Putamen (tissue), 1 donor: ENCODE measurements at places on chromosomes 6 and 20.

GRCh38 chr6:134253681-134254080 is 64.2 kb downstream of the SGK1 start:
- DNase-seq: no peak

DNA sequence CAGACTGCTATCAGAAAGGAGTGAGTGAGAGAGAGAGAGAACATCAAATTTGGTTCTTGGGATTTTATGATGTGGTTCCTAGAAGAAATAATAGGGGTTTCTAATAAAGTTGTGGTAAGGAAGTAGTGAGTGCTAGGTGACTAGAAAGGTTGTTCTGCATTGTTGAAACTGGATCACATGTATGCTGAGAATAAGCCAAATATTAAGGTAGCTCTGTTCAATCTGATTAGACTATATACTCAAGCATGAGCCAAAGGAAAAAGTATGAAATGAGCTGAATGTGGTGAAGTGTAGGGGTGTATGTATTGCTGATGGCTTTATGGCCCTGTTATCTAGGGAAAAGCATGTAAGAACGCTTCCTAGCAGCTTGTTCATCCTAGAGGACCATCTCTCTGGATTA is 63.0 kb upstream of the IMPG1 start:
- DNase-seq: no peak

DNA sequence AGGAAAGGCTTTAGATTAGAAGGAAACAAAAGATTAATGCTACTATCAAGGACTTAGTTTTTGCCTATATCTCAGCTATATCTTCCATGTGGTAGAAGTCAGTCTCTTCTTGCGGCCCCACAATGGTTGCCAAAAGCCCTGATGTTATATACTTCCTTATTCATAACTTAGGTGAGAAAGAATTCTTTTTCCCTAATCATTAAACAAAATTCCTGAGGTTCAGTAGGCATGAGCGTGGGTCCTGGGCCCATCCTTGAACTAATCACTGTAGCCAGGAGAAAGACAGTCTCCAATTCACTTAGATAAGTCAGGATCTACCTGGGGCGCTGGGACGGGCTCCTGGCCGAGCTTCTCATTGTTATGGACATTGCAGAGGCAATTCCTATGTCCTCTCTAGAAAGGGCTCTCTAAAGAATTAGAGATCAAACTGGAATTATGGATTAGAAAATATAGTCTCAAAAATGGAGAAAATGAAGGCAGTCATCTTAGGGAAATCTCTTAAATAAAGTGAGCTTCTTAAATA is 134.3 kb downstream of the KIF6 start:
- DNase-seq: no peak

- DNase-seq: no peak
Measured at GRCh38 chr20:19508449-19508848, 249.6 kb upstream of the RIN2 start.

DNA sequence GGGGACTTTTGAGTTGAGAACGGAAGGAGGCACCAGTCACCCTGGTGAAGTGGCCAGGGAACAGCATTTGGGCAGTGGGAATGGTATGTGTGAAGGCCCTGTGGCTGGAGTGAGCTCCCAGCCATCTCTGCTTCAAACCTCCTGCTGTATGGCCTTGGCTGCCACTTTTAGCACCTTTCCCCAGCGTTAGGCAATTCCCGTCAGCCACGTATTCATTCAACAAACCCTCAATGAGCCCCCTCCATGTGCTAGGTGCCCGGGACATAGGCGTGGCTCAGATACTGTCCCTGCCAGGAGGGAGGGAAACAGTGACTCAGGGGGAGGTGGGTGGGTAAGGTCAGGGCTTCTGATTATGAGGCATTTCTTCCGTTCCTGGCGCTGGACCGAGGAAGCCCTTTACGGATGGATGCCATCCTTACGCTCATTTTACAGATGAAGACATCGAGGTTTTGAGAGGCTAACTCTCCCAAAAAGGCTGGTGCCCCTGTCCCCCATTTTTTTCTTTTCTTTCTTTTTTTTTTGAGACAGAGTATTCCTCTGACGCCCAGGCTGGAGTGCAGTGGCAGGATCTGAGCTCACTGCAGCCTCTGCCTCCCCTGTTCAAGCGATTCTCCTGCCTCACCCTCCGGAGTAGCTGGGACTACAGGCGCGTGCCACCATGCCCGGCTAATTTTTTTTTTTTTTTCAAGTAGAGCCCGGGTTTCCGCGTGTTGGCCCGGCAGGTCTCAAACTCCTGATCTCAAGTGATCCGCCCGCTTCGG is 37.5 kb downstream of the SRC start:
- DNase-seq: no peak

DNA sequence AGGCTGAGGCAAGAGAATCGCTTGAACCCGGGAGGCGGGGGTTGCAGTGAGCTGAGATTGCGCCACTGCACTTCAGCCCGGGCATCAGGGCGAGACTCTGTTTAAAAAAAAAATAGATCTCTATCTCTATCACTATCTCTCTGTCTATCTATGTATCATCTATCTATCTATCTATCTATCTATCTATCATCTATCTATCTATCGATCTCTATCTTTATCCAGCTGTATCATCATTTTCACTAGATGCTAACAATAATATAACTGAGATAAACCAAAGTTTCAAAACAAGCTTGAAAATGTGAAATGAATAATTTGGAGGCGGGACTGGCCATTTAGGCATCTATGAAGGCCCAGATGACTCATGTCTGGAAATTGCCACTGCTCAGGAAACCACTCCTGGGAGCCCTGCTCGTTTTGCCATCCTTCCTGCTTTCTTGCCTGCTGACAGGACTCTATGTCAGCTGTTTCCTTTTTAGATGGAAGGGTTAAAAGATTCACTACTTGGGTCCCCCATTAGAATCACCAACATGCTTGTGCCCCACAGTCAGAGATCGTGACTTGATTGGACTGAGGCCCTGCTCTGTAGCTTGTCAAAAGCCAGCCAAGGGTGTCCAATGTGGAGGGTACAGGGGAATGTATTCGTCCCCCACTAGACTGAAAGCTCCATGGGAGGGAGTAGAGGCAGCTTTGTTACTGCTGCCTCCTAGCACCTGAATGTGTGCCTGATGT is 61.7 kb downstream of the UTRN start:
- no peak for DNase-seq

DNA sequence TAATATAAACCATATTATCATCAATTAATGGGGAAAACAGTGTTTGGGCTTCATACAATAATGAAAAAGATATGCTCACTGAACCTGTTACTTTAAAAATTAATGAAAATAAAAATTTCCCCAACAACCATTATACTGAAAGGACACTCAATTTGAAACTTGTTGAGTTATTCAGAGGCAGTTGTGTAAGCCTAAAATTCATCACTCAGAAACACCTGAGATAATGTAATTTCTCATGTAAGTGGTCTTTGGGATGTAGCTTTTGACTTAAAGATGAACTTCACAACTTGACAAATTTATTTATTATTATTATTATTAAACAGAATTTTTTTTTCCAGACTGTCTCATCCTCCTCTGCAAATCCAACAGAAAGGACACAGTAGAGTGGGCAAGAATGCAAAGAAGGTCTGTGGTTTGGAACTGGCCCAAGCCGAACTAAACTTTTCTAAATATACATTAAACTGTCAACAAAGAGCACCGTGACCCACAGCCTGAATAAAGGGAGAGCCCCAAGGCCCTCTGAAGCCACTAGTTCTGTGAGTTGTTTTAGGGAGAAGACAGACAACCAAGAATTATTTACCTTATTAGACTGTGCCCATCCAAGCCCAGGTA is 32.2 kb upstream of the HEY2 start:
- DNase-seq: no peak

- no peak for DNase-seq
Measured at GRCh38 chr20:39312676-39313075, 350.5 kb downstream of the DHX35 start.

- no peak for DNase-seq
Measured at GRCh38 chr20:61638802-61639585, 386.9 kb downstream of the CDH4 start.

GRCh38 chr20:47198996-47199552 is 157.4 kb downstream of the ZMYND8 start:
- DNase-seq: no peak

- peak; percentile 70 for DNase-seq
Measured at GRCh38 chr6:43608310-43608763, 20.7 kb downstream of the GTPBP2 start.

DNA sequence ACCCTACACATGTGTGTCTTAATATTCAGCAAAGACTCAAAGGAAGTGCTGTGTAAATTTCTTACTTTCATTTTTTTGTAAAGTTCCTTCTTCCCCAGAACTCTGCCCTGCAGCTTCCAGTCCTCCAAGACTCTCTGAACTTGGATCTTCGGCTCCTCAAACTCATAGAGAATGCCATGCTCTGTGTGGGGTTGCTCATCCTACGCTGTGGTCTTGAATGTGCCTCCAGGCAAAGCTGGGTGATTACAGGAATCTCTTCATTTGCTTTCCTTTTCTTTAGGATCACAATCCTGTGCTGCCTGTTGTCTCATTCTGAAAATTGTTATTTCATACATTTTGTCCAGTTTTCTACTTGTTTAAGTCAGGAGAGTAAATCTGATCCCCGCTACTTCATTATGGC is 14.5 kb upstream of the CDC5L start:
- DNase-seq: no peak

- no peak for DNase-seq
Measured at GRCh38 chr6:168208854-168209253, 110.7 kb downstream of the DACT2 start.

DNA sequence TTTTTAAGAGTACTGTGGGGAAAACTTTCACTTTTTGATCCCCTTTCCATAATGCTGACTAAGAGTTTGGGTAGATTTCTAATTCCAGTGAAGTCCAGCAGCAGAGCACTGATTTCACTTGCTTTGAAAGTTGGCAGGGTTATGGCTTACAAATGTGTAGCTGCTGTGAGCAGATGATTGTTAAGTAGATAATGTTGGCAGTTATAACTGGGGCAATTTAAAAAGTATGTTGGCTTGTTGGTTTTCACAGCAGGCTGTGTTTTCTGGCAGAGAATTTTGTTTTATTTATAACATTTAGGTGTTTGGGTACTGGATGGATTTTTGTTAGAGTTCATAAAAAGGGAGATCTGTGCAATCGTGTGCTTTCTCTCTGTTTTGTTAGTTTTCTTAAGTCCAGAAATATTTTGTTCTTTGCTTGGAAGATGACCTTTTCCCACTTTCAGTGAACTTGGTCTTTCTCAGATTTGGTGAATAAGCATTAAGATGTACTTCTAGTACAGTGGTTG is 31.4 kb downstream of the AFDN start:
- peak; percentile 29 for DNase-seq

DNA sequence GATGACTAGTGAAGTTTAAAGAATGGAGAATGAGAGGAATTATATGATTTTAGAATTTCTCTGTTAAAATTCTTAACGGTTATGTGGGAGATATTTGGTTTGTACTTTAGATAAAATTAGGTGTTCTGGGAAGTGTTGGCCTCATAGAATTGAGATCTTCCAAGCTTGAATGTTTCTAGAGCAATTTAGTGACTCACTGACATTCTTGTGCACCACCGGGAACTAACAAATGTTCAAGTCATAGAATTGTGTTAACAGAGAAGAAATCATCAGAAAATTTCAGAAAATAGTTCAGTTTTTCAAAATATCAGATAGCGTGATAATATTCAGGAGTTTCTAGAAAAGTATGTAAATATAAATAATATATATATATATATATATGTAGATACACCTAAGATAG is 67.9 kb upstream of the BMP5 start:
- no peak for DNase-seq

- no peak for DNase-seq
Measured at GRCh38 chr20:19699180-19699971, 58.7 kb upstream of the RIN2 start.

DNA sequence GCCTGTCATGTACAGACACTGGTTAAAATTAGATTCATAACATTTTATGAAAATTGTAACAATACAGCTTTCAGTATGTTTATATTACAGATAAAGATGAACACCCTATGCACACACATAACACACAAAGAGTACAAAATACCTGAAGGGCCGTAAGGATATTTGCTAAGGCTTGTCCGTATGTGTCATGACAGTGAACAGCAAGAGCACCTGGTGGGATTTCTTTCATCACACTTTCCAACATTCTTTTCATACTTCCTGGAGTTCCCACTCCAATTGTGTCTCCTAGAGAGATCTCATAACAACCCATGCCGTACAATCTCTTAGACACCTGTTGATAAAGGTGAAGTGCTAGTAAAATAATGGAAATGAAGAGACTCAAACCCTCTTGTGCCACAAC is 83.7 kb downstream of the HMGCLL1 start:
- DNase-seq: no peak

DNA sequence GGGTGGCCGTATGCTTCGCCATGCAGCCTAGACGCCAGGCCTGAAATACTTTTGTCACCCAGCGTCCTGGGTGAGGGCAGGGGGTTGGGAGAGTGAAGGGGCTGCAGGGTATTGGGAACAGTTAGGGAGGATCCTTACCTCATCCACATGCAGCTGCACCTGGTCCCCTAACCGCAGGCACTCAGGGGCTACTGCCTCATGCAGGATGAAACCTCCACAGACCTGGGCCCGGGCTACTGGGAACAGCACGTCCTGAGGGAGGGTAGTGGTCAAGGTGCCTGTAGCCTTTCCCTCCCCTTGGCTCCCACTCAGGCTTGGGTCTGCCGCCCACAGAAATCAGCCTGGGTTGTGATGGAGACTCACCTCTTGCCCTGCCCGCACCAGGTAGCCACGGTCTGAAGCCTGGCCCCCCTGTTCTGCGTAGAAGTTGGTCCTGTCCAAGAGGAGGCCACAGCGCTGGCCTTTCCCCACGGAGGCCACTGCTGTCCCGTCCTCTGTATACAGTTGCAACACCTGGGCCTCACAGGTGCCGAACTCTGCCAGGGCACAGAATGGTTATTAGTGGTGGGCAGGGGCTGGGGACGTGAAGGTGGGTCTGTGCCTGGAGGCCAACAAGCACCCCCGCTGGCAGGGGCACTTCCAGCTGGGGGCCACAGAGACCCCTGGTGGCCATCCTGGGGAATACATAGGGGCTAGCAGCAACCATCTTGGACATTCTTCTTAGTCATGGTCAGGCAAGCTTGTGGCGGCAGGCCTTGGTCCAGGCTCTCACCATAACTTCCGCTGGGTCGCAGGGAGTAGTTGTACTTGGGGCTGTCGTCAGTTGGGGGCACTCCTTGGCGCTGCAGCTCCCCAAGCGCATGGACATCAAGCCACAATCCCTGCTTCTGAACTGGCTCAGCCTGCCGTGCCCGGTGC is 8.6 kb downstream of the AARS2 start:
- no peak for DNase-seq

GRCh38 chr20:14792915-14793314 is 455.5 kb upstream of the FLRT3 start:
- DNase-seq: no peak

GRCh38 chr6:158920311-158920905 is 79.6 kb downstream of the RSPH3 start:
- DNase-seq: no peak
